Activated CD8-positive, alpha-beta T cell treated with anti-CD3 and anti-CD28 coated beads for 36 hours (primary cell): ENCODE measurements at places on chromosomes 1 and 21. TPM values are rescaled to one million over a fixed set of nuclear protein-coding genes. Genes with fewer than 3 reads are reported as not detected.

Gene ETV3L
- not detected for total RNA-seq

Gene TTC24
- total RNA-seq: 19.8 TPM

DNA sequence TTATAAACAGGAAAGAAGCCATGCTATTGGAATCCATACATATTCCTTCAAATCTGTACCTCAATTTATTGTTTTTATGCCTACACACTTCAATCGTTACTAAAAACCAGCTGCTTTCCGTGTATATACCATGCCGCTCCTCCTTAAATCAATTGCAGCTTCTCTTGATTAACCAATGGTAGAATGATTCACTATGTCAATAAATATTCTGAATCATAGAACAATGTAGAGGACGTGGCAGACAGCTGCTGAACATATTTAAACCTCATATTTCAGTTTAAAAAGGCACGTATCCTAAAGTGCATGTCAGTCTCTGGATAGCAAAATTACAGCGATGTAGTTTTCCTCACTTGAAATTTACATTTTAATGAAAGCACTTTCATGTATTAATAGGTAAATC is 100.4 kb downstream of the MRPL39 start:
- no peak for DNase-seq

GRCh38 chr1:183824291-183824690 is 19.4 kb downstream of the RGL1 start:
- no peak for DNase-seq

DNA sequence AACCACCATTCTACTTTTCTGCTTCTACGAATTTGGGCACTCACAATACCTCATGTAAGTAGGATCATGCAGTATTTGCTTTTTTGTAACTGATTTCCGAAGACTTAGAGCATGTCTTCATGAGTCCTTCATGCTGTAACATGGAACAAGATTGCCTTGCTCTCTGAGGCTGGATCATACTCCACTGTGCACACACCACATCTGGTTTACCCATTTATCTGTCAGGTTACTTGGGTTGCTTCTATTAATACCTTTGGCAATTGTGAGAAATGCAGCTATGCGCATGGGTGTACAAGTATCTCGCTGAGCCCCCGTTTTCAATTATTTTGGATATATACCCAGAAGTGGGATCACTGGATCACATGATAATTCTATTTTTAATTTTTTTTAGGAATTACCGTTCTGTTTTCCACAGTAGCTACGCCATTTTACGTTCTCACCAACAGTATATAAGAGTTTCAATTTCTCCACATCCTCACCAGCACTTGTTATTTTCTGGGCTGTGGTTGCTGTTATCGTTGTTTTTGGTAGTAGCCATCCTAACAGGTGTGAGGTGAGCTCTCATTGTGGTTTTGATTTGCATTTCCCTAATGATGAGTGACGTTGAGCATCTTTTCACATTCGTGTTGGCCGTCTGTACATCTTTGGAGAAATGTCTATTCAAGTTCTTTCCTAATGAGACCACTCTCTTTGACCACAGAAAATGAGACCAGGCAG is 10.7 kb upstream of the SLC2A5 start:
- no peak for DNase-seq

DNA sequence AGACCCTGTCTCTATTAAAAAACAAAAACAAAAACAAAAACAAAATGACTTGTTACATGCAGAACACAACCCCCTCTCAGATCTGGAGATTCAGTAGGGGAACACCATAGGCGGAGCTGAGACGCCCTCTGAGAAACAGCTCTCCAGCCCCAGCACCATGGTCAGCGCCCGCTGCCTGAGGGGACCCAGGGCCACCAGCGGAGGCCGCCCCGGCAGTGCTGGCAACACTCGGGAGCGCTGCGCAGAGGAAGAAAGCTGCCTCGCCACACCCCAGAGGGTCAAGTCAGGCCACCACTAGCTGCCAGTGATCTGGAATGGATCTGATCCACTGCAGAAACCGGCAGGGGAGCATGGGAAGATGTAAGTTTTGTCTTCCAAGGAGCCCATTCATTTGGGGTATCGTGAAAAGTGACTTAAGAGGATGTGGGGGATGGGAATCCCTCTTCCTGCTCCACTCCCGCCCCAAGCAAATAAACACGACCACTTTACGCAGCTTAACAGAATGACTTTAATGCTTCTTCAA is 3.1 kb downstream of the ACTA1 start:
- peak; percentile 71 for DNase-seq

- DNase-seq: no peak
Observed at GRCh38 chr1:53069265-53069662, 7.3 kb downstream of the PODN start.

GRCh38 chr1:9110669-9111356 is 18.1 kb downstream of the GPR157 start:
- peak; percentile 93 for DNase-seq

DNA sequence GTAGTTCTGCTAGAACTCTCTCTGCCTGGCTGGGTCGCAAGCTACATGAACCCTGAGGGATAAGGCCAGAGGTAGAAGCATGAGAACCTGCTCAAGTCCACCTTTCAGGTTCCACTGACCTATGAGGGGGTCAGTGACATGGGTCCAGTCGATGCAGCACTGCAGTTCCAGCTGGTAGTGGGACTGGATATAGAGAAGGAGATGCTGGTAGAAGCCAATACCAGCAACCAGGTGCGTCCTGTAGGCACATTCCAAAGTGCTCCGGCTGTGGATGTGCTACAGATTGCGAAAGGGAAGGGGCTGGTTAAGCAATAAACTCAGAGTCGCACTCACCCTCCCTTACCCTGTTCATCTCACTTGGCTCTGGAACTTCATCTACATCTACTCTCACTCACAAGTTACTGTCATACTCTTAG is 5.7 kb downstream of the SMG5 start:
- no peak for DNase-seq
